ENCODE measurements at places on chromosomes 5 and 9. TPM values are rescaled to one million over a fixed set of nuclear protein-coding genes. Genes with fewer than 3 reads are reported as not detected.

- DNase-seq: no peak
These were observed at the start of gene CRB2 for GRCh38 chr9:123355761-123356431. CRB2 (plus strand) TSS chr9:123356197; CDS start chr9:123356261, 64 bp downstream.

GRCh38 chr5:74070766-74071165 lies 444.8 kb downstream of the ARHGEF28 start:
- DNase-seq: no peak

GRCh38 chr9:20353931-20354652 lies 268.2 kb downstream of the MLLT3 start:
- DNase-seq: no peak

DNA sequence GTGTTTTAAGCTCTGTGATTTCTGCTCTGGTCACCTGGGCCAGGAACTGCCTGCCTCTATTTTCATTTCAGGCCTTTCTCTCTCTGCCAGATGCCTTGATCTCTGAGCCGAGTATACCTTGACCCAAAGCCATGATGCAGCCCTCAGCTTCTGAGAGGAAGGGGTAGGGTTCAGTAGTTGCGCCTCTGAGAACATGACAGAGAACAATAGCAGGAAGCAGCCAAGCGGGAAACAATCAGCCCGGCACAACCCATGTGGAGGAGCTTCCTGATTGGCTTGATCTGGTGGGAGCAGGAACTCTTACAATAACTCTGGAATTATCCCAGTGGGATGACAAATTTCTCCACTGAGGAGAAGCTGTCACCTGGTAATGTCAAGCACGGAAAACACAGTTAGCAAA lies 127.4 kb downstream of the PALM2AKAP2 start:
- DNase-seq: no peak

DNA sequence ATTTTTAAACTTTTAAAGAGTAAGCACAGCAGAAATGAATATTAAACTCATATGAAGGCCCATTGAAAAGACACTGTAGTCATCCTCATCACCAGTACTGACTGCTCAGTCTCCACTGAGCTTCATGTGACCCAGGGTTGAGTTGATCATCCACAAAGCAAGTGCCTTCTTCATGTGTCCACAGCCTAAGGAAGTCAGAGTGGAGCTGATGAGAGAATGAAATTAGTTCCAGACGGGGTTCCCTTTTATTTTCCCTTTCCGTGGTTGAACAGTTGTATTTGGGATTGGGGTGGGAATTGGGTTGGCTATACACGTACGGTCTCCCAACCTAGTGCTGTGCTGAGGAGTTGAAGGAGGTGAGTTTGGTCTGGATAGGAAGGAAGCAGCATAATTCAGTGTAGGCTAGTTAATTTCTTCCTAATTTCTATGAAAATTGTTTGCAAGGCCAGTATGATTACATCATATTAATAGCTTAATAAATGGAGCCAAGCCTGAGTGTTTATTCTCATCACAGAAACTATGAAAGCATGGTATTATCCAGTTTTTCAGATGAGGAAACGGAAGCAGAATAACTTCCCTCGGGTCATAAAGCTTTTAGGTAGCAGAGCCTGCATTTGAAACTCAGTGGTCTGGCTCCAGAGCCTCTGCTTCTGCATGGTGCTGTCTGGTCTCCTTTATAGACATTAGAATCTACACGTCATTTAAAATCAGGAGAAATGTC lies 103.9 kb upstream of the DMRT1 start:
- DNase-seq: no peak

GRCh38 chr9:121768416-121769015 lies 117.1 kb downstream of the DAB2IP start:
- DNase-seq: no peak

DNA sequence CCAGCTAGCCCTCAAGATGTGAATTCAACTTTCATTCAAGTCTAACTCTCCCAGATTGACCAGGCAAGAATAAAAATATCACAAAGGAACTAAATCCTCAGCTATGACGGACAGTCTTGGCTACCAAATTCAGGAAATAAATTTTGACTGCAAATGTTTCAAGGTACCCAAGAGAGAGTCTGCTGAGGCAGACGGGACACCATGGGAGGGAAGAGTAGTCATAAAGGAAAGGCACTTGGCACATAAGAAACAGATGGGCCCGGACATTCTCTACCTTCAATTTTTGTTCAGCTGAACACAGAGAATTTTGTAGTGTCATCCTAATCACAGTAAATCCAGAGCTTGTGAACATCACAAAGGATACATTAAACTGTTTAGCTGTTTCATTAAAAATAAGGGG lies 390.0 kb downstream of the DTWD2 start:
- no peak for DNase-seq

GRCh38 chr9:34291023-34291422 lies 38.0 kb downstream of the KIF24 start:
- no peak for DNase-seq

GRCh38 chr5:167754501-167755021 lies 536.9 kb upstream of the WWC1 start:
- no peak for DNase-seq

DNA sequence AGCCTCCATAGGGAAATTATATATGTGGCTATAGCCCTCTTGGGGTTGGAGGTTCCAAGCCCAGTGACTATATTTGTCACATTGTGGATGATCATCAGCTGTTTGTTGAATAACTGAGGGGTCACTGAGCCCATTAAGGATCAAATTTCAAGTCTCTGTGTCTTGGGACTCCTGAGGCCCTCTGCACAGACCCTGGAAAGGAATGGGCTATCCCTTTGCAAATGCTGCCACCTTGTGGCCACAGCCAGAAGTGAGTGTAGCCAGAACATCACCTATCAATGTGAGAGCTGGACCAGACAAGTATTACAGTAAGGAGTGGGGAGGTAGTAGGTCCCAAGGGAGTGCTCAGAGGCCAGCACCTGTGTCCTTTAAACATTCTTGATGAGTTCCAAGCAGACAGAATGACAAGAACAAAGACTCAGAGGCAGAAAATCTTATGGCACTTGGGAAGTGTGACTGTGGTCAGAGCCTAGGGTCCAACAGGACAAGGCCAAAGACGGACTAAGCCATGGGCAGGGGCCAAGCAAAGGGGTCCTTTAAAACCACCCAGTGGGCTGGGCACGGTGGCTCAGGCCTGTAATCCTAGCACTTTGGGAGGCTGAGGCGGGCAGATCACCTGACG lies 8.2 kb downstream of the RPP25L start:
- DNase-seq: no peak

GRCh38 chr9:131833906-131834305 lies 94.0 kb upstream of the RAPGEF1 start:
- DNase-seq: no peak

GRCh38 chr9:132644251-132644650 lies 25.5 kb downstream of the DDX31 start:
- no peak for DNase-seq

DNA sequence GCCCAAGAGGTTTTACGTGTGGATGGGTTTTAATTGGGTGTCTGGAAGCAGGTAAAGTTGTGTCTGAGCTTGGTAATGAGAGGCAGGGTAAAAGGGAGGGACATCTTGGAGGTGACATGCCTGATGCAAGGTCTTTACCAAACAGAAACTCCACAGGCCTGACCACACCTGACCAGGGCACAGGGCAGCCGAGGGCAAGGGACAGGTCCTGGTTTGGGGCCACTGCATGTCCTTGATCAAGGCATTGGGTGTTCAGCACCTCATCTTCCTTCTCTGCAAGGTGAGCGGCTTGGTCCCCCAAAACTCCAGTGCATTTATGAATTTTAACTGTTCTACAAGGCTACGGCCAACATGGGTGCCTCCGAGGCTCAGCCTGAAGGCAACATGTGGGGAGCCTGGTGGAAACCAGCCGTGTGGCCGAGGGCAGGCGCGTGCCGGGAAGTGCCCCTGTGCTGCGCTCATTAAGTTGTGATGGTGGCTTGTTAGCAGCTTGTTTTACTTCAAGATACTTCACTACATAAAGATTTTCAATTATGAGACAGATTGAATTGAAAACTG lies 30.7 kb upstream of the LPCAT1 start:
- no peak for DNase-seq

- no peak for DNase-seq
These were observed 1.1 kb upstream of the GAPVD1 start for GRCh38 chr9:125260561-125260960.

- no peak for DNase-seq
These were observed 11.6 kb upstream of the ABL1 start for GRCh38 chr9:130823435-130823834.

DNA sequence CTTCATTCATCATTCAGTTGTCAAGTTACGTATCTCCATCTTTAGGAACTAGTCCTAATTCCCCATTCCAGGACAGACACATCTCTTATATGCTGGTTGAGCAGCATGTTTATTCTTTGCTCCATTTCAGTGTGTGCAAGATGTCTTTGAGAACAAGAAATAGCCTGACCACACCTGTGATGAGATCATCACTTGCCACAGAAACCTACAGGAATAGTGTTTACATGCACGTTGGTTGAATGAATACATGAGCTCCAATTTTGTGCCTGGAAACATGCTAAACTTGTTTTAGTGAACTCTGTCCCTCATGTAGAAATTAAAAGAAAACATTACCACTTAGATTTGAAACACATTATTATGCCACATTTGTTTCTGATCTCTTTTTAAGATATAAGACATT lies 489.1 kb downstream of the CDH18 start:
- no peak for DNase-seq

- no peak for DNase-seq
These were observed 143.7 kb upstream of the SMIM23 start for GRCh38 chr5:171641891-171642290.

DNA sequence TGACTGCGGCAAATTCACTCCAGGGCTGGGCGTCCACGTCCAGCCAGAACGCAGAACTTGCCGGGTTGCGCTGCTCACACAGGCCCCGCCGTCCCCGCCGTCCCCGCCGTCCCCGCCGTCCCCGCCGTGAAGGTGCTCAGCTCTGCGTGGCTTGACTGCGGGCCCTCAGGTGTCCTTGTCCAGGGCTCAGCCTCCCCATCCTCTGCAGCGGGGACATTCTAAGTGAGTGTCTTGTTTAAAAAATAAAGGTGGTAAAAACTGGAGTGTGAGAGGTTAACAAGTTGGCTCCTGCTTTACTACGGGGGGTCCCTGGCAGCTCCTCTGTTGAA lies 14.9 kb downstream of the IRX4 start:
- DNase-seq: no peak

DNA sequence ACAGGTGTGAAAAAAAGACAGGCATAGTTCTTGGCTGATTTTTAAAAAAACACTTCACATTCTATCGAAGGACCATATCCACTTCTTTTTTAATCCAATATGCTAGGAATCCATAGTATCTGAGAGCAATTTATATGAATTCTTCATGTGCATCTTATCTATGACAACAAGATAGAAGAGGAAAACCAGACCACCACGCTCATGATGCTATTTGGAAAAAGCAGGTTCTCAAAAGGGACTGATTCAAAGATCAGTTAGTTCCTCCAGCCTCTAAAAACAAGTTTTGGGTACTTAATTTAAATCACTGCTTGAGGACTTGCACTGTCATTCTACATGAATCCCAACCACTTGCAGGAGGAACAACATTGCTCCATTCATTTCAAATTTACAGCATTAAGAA lies 6.3 kb downstream of the MEF2C start:
- DNase-seq: no peak

DNA sequence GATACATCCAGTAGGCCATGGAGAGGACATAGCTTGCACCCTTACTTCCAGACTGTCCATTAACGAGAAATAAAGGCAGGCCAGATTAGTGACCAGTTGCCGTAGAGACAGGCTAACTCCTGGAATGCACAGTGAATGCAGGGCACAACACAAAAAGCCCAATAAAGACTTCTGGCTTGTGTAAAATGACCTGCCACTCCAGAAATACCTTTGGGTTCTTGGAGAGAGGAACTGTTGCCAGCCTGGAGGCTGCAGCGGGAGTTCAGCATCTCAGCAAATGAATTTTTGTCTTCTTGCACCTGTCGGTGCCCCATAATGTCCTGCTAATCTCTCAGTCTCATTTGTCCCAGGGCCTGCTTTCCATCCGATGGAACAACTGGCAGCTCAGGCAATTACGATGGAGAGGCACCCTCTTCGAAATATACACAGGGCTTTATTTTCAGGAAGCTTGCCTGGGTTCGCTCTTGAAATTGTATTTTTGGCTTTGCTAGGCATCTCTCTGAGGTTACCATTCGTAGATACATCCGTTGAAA lies 538.8 kb upstream of the ZNF462 start:
- DNase-seq: no peak

DNA sequence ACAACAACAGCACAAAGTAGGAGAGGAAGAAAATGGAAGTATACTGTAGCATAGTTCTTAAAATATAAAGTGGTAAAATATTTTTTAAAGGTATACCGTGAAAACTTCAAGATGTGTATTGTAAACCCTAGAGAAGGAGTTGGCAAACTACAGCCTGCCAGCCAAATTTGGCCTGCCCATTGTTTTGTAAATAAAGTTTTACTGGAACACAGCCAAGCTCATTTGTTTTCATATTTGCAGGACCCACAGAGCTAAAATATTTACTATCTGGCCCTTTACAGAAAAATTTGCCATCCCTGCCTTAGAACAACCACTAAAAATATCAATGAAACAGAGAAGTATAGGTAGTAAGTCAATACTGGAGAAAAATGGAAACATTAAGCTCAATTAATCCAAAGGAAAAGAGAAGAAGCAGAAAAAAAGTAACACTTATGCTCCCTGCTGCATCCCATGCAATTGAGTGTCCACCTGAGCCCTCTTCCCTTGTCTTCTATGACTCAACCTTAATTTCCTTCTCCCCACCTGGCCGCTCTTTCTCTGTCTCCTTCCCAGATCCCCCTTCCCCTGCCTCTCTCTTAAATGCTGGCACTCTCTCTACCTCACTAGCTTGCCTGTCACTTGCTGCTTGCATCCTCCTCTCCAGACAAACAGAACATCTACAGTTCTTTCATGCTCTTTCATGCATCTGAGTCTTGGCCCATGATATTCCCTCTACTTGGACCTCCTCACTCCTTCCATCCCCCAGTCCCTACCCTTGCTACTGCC lies 50.6 kb upstream of the FER start:
- DNase-seq: no peak

GRCh38 chr5:6545036-6545693 lies 87.7 kb downstream of the NSUN2 start:
- DNase-seq: no peak

GRCh38 chr5:114438471-114438870 lies 76.6 kb downstream of the KCNN2 start:
- DNase-seq: no peak

GRCh38 chr5:176700239-176700847 lies 53.1 kb downstream of the TSPAN17 start:
- no peak for DNase-seq

- DNase-seq: no peak
These were observed 3.0 kb upstream of the TMEM210 start for GRCh38 chr9:137174722-137175293.

- DNase-seq: no peak
These were observed 3.0 kb upstream of the CTSV start for GRCh38 chr9:97041898-97042297.

Gene PCDHGA3
- 4.6 TPM for total RNA-seq

Gene PRLR
- total RNA-seq: 9.7 TPM

Gene CYLC2
- not detected for total RNA-seq

Gene NUDT2
- 22.1 TPM for total RNA-seq

Gene ZNF883
- 2.9 TPM for total RNA-seq

Gene GARIN3
- total RNA-seq: not detected

Gene SCGB3A2
- total RNA-seq: not detected

Gene IFNA13
- total RNA-seq: not detected

Gene FOXD4
- not detected for total RNA-seq

Gene LOX
- total RNA-seq: 158 TPM

Gene PWWP2A
- total RNA-seq: 50.4 TPM

Gene PRR7
- total RNA-seq: 0.58 TPM

Data from urinary bladder (tissue), 4 donors.